ENCODE measurements at places on chromosomes 1 and 21. TPM values are rescaled to one million over a fixed set of nuclear protein-coding genes. Genes with fewer than 3 reads are reported as not detected.

DNA sequence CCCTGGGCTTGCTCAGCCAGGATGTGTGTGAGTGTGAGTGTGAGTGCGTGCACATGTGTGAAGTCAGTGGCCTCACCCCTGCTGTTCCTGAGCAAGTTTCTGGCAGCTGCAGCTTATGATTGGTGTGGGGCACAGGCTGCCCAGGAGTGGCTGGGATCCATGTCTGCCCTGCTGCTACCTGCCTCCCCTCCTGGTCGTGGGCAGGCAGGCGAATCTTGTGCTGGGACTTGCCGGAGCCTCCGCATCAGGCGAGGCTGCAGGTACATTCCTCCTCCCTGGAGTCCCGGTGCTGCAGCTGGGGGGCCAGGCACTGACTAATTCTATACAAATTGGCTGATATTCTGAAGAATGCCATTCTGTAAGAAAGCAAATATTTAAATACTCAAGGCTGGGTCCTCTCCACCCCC lies 85.6 kb upstream of the WNT4 start:
- DNase-seq, result no peak

DNA sequence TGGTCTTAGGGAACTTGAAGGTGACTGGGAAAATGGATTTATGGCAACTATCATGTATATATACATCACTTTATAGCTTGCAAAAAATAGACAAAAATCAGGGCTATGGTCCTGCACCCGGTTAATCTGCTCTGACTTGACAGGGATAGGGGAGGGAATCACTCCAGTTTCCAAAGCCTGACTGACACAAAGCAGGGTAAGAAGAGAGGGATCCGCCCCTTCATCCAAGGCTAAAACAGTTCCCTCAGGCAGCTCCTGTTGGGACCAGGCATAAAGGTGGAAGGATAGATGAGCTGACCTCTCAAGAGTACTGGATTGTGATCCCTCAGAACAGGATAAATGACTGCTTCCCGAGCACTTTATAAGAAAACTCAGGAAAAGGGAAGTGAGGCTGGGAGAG lies 1.4 kb downstream of the PBXIP1 start:
- DNase-seq, result no peak

DNAJC28 gene
- 2.1 TPM for total RNA-seq

PLEKHN1 gene
- not detected for total RNA-seq

Data from uterus (tissue), 4 donors.